ENCODE measurements at places on chromosomes 4 and X.

GRCh38 chr4:53307210-53307609 is 58.7 kb downstream of the SCFD2 start:
- no peak for DNase-seq

GRCh38 chr4:140986045-140986444 is 147.2 kb downstream of the RNF150 start:
- DNase-seq = no peak

GRCh38 chr4:182264139-182264752 is 21.0 kb downstream of the TENM3 start:
- DNase-seq = no peak

DNA sequence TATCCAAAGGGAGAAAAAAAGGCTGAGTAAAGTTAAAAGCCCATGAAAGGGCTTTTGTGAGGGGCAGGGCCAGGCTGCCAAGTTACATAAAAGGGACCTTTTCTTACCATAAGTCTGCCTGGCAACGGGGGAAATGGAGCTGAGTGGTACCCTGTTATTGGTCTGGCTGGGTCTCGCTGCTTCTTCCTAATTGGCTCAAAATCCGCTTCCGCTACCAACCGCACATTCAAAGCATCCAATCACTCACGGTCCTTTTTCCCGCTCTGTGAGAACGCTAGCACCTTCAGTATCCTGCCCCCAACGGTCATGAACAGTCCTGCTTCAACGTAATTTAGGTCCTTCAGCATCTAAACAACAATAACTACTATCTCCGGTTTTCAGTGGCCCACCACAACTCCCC is 611 bp downstream of the TEX11 start:
- no peak for DNase-seq

DNA sequence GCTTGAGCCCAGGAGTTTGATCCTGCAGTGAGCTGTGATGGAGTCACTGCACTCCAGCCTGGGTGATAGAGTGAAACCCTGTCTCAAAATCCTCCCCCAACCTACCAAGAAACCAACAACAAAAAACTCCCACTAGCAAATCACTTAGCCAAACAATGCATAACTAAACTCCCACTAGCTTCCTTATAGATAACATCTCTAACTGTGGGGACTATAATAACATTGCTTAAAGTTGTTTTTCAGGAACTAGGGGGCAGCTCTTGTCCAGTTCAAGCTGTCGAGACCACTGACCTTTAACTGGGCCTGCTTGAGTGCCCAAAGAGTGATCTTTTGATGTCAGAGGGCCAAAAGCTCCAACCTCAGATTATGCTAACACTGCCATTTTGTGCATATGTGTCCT is 81.7 kb downstream of the FREM3 start:
- no peak for DNase-seq

DNA sequence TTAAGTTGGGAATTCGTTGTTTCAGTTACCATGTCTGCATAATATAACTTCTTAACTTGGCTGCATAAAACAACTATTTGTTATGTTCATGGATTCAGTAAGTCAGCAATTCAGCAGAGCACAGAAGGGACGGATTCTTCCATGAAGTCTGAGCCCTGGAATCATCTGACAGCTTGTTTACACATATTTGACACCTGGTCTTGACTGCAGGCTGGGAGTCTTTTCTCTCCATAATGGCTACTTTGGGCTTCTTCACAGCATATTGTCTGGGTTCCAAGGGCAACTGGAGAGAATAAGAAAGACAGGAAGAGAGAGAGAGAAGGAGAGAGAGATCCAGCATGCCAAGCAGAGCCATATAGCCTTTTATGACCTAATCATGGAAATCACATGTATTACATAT is 23.1 kb downstream of the CENPC start:
- no peak for DNase-seq

DNA sequence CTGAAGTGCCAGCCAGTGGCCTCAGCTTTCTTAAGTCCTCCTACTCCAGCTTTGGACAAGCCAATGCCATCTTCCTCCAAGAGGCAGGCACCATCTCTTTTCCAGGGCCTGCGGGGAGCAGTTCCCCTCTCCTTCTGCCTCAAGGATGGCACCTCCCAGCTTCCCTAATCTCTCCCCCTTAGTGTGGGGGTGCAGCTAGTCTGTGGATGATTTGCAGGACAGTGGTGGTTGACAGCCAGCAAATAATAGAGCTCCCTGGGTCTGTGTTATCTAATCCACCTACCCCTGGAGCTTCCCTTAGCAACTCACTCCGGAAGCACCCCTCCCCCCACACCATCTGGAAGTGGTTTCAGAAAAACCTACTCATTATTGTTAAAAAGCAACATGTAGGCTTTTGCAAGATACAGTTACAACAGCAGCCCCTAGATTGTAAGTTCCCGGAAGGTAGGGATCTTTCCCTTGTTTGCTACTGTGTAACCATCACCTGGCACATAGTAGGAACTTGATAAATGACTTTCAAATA is 247.1 kb downstream of the BCOR start:
- DNase-seq = no peak

- no peak for DNase-seq
These were observed 323.2 kb downstream of the ARHGAP24 start for GRCh38 chr4:85798012-85798770.

GRCh38 chrX:12396584-12396983 is 258.3 kb downstream of the FRMPD4 start:
- no peak for DNase-seq

GRCh38 chr4:137378821-137379220 is 153.5 kb downstream of the PCDH18 start:
- DNase-seq = no peak

DNA sequence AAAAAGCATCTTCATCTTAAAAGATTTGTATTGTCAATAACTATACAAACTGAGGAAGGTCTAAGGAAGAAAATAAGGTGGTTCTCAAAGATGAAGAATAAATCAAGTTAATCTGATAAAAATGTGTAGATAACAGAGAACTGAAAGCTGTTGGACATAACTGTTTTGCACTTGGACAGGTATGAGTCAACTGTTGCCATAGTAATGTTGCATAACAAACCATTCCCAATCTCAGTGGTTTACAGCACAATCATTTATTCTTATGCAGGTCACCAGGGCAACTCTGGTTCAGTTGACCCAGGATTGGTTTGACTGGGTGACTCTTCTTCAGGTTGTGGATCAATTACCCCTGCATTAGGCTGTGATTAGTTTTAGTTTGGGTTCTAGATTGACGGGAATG is 2197.7 kb downstream of the ARAP2 start:
- no peak for DNase-seq

DNA sequence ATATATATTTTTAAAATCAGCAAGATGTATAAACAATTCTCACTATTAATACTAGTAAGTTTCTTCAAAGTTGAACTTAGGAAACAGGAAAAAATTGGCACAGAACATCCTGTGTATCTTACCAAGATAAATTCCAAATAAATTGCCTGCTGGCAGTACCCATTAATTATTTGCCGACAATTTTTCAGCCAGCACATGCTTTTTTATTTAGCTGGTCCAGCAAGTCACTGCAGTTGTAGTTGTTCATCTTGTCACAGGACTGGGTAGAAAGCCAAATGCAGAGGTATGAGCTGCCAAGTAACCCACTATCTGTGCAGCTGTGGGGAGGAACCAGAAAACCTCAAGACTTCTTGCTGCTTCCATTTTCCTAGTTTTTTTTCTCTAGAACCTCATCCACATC is 113.4 kb downstream of the PACRGL start:
- DNase-seq = no peak

DNA sequence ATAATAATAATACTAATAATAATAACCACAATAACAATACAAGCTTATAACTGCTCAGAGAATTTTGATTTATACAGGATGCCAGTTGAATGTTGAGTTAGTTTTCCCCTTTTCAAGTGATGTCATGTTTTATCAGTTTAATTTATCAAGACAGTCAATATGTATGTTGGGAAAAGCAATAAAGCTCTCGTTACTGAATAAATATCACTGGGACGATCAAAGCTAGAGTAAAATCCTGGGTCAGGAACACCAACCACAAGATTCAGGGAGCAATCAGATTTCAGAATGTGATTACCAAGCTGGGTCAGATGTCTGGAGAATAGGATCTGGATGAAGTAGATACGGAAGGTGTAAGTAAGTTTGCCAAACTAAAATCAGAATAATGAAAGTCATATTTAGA is 179.6 kb downstream of the GRID2 start:
- DNase-seq = no peak

DNA sequence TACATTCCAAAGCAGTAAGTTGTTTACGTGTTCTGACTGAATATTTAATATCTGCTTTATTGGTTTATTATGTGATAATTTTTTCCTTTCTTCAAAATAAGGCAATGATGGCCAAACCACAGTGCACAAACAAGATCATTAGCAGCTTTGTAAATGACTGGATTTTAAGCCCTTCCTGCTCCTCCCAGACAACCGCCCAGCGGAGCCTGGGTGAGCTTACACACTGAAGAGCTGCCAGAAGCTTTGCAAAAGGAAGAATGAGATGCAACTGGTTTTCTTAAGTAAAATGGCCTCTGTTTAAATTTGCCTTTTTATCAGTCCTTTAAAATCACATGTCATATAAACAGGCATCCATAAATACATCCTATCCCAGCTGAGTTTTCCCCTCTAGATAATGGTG is 52.2 kb downstream of the SPARCL1 start:
- no peak for DNase-seq

GRCh38 chrX:77622672-77623071 is 163.3 kb downstream of the ATRX start:
- no peak for DNase-seq

DNA sequence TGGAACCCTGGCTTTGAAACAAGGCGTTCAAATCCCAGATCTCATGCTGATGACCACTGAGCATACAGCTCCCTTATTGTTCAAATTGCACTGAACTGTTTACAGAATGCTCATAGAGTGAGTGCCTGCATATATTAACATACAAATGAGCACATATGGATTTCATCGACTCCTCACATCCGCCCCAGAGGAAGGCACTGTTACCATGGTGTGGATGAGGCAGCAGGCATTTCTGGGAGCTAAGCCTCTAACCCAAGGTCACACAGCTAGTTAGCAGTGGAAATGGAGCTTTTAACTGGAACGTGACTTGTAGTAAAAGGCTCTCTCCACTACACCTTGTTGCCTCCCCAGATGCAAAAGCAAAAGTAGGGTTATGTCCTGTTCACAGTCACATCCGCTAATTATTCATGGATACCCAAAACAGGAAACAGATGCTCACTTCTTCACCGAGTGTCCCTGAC is 289.7 kb downstream of the STK32B start:
- DNase-seq = no peak

DNA sequence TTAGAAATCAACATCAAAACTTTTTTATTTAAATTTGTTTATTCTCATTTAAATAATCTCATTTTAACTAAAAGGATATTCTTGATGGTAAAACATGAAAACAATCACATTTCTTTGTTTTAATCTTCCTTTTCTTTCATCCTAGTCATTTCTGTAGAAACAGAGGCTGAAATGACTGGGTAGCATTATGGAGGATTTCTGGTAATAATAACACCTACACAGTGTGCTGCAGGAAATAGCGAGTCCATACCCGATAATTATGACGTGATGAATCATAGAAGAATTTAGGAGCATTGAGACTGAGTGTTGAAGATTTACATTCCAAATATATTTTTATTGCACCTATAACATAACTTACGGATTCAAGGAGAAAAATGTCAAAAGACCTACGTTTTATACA is 31.4 kb upstream of the BBS12 start:
- no peak for DNase-seq

DNA sequence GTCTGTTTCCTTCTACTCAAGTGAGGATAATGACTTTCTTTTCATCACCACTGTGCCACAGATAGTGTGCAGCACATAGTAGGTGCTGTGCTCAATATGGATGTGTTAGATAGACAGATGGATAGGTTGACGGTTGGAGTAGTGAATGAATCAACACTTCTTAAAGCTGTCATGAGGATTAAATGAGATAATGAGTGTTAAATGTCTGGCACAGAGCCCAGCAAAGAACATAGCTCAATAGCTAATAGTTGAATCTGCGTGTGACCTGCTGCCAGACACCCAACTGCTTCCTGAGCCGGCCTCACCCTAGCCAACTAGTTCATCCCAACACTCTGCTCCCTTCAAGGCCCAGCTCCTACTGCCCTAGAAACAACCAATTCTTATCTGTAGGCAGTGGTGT is 67.7 kb upstream of the PJA1 start:
- no peak for DNase-seq

DNA sequence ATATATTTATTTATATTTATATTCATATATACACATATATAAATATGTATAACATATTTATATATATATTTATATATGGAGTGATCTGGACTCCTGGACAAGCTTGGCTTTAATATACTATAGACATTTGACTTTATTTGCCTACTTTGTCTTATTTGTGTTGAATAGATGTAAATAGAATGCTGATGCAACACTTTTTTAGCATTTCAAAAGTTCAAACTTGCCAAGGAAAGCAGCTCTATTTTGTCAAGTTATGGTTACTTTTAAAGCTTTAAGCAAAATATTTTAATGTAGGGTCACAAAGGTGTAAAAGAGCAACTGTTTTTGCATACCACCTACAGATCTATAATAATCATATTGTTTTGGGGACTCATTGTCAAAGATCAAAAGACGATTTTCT is 61.1 kb downstream of the FSTL5 start:
- DNase-seq = no peak

- DNase-seq = no peak
These were observed 555 bp upstream of the ELMOD2 start for GRCh38 chr4:140523370-140523856.

DNA sequence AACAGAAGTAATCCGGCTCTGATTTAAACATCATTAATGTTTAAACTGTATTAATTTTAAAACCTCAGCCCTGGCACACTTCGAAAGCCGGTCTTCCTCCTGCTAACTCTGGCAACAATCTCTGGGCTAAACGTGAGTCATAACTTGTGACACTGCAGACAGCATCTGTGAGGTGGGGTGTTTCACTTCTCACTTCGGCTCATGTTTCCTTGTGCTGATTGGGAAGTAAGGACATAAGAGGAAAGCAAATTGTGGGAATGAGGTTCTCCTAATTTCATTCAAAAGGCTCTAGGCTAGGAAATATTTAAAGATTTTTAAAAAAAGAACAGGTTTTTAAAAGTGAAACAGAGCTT is 139.9 kb upstream of the USP9X start:
- no peak for DNase-seq

DNA sequence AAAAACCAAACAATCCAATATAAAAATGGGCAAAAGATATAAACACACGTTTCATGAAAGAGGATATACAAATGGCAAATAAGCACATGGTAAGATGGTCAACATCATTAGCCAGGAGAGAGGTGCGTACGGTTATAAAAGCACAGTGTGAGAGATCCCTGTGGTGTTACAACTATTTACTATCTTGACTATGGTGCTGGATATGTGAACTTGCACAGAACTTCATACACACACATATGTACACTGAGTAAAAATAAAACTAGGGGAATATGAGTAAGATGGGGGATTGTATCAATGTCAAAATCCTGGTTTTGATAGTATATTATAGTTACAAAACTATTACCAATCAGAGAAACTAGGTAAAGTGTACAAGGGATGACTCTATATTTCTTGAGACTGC is 8.4 kb downstream of the FBXO8 start:
- no peak for DNase-seq
